ENCODE measurements at places on chromosomes 13 and 19. TPM values are rescaled to one million over a fixed set of nuclear protein-coding genes. Genes with fewer than 3 reads are reported as not detected.

The SERPINE3 gene
- polyA plus RNA-seq, result not detected

The FGF22 gene
- polyA plus RNA-seq, result not detected

The TEX30 gene
- 23.8 TPM for polyA plus RNA-seq

The GGACT gene
- 10.4 TPM for polyA plus RNA-seq

The PCDH8 gene
- not detected for polyA plus RNA-seq

The ZNF471 gene
- 0.61 TPM for polyA plus RNA-seq

The C1QTNF9B gene
- polyA plus RNA-seq, result not detected

The PNMA8B gene
- polyA plus RNA-seq, result 0.20 TPM

The ZNF549 gene
- 8.6 TPM for polyA plus RNA-seq

The ZNF433 gene
- polyA plus RNA-seq, result 3.0 TPM

The GNG8 gene
- polyA plus RNA-seq, result not detected

The GPR18 gene
- 26.1 TPM for polyA plus RNA-seq

All from naive thymus-derived CD8-positive, alpha-beta T cell (primary cell).